Thymus (tissue), 14 donors: ENCODE measurements at places on chromosomes 11 and 22.

DNA sequence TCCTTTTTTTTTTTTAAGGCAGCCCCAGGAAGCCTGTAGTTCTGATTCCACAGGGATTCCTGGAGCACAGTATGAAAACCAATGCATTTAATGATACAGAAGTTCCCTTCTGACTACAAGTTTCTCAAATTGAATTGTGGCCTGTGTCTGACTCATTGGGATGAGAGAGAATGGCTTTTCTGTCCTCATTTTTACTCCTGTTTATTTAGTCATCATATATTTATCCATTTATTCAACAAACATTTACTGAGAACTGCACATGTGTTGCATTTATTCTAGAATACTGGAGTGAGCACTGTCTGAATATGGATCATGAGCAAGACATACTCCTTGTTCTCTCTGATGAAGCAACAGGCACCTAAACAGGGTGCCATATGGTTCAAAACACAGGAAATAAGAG is 231.2 kb downstream of the NTM start:
- DNase-seq: no peak

DNA sequence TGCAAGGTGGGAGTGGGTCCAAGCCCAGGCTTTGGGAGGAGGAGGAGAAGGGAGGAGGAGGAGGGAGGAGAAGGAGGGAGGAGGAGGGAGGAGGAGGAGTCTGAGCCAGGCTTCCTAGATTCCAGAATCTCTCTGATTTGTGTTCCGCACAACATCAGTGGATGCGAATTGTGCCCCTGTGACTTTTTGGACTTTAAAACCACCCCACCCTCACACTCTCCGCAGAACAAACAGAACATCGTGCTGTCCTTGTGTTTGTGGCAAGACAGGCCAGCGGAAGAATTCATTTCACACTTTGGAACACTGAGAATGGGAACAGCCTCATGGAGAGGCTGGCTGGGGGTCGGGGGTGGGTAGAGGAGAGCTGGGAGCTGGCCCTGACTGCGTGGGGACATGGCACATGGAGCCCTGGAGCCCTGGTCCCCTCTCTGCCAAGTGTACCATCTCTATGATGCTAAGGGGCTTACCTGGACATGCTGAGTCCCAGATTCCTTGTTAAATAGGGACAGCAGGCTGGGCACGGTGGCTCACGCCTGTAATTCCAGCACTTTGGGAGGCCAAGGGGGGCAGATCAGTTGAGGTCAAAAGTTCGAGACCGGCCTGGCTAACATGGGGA is 16.4 kb upstream of the SHANK2 start:
- DNase-seq: no peak

DNA sequence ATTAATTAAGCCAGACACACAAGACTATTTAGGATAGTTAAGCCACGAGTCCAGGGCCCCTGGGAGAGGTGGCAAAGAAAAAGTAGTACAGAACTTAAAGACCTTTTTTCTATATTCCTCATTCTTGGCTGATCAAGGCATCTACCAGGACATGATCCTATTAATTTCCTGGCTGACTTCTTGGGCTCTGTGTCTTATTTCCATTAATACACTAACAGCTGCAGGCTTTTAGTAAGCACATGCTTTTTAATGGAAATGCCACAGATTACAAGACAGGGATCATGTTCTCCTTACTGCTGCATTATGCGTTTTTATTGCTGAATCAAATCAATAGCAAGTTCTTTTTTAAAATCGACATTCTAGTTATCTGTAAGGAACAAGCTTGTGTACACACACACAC is 35.2 kb downstream of the BTG4 start:
- no peak for DNase-seq

DNA sequence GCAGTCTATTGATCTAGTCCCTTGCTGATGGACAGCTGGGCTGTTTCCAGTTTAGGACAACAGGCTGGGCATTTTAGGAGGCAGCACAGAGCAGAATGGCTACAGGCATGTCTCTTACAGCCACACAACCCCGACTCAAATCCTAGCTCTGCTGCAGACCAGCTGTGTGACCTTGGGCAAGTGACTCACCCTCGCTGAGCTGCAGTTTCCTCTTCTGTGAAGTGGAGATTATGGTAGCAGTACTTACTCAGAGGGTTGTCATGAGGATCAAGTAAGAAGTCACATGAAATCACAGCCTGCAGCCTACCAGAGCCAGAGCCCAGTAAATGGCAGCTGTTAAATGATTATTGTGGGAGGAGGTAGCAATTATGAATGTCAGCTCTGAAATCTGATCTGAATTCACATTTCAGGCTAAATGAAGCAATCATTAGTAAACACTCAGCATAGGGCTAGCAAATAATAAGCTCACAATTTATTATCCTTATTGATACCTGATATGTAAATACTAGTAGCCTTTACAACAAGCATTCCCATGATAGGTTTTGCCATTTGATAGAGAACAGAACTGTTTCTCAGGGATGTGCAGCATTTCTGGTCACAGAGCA is 58.9 kb downstream of the MYEOV start:
- DNase-seq: no peak

DNA sequence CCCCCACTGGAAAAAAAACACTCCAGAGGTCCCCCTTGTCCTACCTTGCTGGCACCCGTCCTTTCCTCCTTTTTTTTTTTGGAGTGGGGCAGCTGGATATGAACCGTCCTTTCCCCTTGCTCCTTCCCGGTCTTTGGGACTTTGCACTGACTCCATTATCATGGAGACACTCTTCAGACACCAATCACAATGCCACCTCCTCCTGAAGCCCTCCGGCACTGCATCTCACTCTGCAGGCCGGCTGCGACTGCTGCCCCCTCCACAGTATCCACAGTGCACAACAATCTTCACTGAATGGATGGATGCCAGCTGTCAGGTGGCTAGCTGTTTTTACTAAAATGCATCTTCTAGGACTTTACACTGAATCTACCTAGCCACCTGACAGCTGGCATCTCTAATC is 12.7 kb upstream of the RGL4 start:
- no peak for DNase-seq
